ENCODE measurements at places on chromosomes 1 and 21.

- no peak for DNase-seq
Observed at GRCh38 chr1:6301526-6301925, 40.6 kb upstream of the GPR153 start.

GRCh38 chr1:217542837-217543236 is 88.1 kb downstream of the GPATCH2 start:
- no peak for DNase-seq

DNA sequence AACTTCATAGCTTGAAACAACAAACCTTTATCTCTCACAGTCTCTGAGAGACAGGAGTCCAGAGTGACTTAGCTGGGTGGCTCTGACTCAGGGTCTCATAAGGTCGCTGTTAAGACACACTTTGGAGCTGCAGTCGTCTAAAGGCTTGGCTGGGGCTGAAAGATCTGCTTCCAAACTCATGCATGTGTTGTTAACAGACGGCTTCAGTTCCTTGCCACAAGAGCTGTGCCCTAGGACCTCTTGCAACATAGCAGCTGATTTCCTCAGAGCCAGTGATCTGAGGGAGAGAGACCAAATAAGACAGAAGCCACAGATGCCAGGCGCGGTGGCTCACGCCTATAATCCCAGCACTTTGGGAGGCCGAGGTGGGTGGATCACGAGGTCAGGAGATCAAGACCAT is 176.8 kb downstream of the DISC1 start:
- DNase-seq = no peak

DNA sequence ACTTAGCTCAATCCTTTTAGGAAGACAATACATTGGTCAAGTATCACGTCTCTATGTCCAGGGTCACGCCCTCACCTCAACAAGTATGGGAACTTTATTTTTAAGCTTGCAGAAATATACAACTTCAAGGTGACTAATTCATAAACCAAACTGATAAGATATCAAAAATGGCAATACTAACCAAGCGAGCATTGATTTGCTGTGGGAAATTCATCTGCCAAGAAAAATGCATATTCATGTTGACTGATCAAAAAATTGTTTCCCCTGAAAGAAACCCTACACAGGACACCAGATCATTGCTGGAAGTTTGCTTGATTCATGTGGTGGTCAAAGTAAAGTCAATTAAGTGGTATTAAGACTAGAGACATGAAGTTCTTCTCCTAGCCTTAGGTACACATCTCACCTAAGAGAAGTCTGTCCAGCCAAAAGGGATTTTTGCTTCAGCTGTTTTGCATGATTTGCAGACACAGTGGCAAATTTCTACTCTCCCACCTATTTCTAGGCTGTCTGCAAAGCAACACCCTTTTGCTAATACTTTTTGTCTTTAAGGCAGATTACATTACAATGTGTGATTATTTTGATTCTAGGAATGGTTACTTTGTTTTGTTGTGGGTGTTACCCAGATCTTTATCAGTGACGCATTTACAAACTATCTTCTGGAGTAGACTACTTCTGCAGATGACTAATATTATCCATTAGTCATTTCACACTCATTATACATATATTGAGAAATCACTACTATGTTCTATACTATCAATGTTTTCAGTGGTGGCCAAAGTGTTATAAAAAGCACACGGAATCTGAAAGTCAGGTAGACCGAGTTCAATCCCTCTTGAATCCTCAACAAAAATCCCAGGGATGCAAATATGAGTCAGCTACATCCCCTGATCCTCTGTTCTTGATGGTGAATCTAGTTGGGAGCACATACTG is 12.4 kb downstream of the SAMSN1 start:
- DNase-seq = no peak

DNA sequence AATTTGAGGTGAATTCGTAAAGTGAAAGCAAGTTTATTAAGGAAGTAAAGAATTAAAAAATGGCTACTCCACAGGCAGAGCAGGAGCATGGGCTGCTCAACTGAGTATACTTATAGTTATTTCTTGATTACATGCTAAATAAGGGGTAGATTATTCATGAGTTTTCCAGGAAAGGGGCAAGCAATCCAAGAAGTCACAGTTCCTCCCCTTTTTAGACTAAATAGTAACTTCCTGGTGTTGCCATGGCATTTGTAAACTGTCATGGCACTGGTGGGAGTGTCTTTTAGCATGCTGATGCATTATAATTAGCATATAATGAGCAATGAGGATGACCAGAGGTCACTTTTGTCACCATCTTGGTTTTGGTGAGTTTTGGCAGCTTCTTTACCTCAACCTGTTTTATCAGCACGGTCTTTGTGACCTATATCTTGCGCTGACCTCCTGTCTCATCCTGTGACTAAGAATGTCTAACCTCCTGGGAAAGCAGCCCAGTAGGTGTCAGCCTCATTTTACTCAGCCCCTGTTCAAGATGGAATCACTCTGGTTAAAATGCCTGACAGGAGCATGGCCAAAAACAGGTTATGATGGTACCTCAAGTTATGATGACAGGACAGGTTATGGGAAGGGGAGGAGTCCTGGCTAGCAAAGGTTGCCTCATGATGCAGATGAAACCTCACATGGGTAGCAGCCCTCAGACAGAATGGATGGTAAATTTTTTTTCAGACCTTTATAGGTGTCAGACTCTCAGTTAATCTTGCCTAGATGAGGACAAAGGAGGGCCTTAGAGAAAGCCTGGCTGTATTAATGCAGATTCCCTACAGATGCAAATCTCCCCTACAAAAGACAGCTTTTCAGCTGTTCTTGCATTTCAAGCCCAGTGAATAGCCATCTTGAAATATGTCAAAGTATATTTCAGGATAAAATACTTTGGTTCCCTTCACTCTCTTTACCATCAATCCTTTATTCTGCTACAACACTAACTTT is 49.7 kb downstream of the SIPA1L2 start:
- no peak for DNase-seq

DNA sequence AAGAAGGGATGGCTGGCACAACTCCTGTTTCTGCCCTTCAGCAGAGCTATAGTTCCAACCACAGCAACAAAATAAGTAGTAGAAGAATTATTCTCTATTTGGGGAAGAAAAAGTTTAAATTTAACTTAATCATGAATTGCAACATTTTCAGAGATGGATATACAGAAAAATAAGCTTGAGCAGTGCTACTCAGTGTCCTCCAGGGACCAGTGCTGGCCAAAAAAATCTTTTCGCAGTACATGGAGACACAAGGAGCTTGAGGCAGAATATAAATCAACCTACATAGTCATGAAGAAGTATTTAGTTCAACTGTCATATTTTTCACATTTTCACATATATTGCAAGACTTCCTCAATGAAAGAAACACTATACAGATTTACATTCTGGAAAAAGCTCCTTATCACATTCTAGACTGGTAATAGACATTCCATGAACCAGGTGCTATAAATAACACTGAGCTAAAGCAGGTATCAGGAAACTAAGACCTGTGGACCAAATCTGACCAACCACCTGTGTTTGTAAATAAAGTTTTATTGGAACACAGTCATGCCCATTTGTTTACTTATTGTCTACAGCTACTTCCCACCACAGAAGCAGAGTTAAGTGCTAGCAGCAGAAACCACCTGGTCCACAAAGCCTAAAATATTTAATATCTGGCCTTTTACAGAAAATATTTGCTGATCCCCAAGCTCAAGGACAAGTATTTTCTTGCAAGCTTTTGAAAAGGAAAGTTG is 101.9 kb downstream of the RGS21 start:
- no peak for DNase-seq

DNA sequence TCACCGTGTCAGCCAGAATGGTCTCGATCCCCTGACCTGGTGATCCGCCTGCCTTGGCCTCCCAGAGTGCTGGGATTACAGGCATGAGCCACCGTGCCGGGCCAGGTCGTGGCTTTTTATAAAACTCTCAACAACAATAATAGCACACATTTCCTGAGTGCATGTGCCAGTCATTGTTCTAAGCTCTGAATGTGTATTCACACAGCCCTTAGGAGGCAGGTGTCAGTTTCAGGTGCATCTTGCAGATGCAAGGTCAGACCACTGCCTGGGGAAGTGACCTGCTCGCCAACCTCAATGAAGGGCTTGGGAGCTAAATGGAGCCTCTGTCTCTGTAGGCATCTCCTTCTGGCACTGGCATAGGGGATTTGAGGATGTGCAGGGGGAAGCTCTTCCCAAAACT is 1.6 kb upstream of the LEFTY2 start:
- no peak for DNase-seq

DNA sequence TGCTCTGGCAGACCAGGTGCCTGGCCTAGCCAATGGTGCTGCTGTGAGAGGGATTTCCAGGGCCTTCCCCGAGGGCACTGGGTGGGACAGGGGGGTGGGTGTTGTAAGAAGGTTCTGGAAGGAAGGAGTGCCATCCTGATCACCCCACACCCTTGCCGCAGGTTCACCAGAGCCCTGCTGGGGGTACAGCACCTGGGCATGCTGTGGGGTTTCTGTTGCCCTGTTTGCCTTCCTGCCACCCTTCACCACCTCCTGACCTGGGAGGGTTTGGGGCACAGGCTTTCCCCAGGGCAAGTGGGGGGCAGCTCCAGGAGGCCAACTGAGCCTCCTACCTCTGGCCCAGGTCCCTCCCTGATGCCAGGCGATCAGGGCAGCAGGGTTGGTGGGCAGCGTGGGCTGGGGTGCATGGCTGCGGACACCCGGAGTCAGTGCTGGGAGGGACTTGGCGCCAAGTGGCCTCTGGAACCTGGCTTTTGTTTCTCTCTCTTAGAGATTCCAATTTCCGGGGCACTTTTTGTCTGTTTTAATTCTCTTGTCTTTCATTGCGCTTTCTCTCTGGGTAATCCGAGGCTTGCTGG is 318.8 kb downstream of the PTPRU start:
- DNase-seq = no peak

DNA sequence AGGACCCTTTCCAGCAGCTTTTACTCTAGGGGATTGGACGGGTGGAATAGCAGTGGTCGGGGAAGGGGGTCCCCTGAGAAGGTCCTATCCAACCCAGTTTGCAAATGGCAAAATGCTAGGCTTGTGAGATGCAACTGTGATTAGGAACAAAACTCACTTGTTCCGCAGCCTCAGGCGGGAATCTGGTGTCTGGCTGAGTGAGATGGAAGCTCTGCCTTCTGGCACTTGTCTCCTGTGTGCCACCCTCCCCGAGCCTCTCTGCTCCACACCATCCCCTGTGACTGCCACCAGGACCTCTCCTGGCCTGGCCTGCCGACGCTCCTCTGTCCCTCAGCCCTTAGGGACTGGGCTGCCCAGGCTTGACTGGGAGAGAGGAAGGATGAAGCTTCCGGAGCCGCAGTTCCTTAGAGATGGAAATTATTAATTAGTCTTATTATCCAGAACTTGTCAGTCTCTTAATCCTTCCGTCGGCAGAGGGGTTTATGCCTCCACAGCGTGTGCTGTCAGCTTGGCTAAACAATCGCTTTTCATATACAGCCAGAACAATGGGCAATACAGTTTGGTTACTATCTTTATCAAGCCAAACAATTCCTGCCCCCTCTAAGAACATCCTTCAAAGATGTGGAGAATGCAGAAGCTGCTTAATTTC is 292.8 kb upstream of the VAMP3 start:
- no peak for DNase-seq

- no peak for DNase-seq
Observed at GRCh38 chr1:214028649-214029406, 41.1 kb downstream of the PROX1 start.

GRCh38 chr1:93080179-93080823 is 1.2 kb downstream of the MTF2 start:
- no peak for DNase-seq

GRCh38 chr1:47697616-47698335 is 259.9 kb downstream of the FOXD2 start:
- DNase-seq = no peak

- no peak for DNase-seq
Observed at GRCh38 chr1:37476460-37477197, 2.2 kb downstream of the ZC3H12A start.

- DNase-seq = no peak
Observed at GRCh38 chr1:71393301-71393700, 312.5 kb upstream of the ZRANB2 start.
